Cerebellum (tissue), 4 donors: ENCODE measurements at places on chromosomes 6 and 20. TPM values are rescaled to one million over a fixed set of nuclear protein-coding genes. Genes with fewer than 3 reads are reported as not detected.

Gene CABLES2
- total RNA-seq = 5.4 TPM

Gene CPXM1
- 19.9 TPM for total RNA-seq

Gene FAM83B
- 0.64 TPM for total RNA-seq

Gene THEMIS
- 0.09 TPM for total RNA-seq

Gene EEF1A2
- 78.4 TPM for total RNA-seq

Gene RIMS4
- total RNA-seq = 25.8 TPM

Gene GGTLC1
- not detected for total RNA-seq

Gene CD83
- total RNA-seq = 19.7 TPM

Gene KIF25
- 0.64 TPM for total RNA-seq

Gene SALL4
- 2.3 TPM for total RNA-seq

Gene CST1
- not detected for total RNA-seq

Gene CRYBG1
- 0.91 TPM for total RNA-seq

Gene GJA10
- not detected for total RNA-seq

DNA sequence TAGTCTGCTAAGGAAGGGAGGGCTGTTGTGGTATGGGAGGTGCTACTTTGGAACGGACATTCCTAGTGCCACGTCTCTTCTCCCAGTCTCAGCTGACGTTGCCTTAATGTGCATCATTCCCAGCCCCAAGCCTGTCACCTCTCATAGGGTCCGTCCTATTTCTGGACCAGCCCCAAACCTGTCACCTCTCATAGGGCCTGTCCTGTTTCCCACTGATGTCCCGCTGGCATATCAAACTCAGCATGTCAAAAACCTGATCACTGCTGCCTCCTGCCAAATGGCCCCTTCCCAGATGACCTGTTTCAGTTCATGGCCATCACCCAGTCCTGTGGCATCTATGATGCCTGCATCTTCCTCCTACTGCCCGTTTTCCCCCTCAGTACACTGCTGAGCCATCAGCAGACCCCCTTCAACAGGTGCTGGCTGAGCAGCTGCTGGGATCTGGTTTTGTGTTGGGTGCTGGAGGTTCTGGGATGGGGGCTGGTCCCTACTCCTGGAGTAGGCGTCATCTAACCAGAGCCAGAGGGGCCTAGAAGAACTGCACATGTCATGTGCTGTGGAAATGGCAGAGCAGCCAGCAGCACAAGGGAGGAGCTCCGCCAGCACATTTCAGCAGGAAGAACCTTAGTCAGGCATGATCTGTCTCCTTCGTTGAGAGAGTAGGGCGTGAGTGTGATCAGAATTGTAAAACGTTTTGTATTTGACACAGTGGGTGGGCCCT lies 3.3 kb downstream of the ENTPD6 start:
- DNase-seq = no peak

DNA sequence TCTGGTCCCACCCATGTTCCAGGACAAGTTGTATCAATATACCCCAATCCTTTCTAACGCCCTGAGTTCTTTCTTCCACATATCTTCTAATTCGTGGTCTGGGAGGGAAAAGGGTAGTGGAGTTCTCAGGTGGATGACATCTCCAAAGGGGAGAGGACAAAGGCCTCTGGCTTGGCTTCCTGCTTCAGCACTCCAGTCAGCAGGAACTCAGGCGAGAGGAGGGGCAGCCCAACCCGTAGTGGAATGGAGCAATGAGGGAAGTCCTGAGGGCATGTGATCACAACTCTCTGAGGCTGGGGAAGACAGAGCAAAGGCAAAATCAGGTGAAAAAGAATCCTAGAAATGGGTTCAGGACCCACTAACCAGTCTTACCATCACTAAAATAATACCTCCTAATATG lies 9.6 kb upstream of the NRM start:
- no peak for DNase-seq

DNA sequence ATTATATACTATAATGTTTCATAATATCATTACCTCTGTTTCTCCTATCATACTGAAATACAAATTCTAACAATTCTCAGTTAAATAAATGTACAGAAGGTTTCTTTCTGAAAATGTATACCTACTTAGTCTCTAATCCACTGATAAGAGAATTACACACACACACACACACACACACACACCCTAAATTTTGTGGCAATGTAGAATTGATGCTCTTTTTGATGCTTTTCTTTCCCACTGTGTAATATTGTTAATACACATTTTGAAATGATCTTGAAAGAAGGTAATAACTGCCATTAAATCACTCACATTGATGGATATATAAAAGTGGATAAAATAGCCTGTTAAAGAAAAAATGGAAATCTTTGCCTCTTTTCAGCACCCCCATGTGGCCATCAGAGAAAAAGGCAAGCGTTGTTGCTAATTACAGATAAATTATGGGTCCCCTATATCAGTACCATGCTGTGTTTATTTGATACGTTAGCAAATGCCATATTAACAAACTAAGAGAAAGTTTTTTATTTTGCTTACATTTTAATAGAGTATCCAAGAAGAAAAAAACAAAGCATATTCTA lies 76.6 kb upstream of the VGLL2 start:
- DNase-seq = no peak

DNA sequence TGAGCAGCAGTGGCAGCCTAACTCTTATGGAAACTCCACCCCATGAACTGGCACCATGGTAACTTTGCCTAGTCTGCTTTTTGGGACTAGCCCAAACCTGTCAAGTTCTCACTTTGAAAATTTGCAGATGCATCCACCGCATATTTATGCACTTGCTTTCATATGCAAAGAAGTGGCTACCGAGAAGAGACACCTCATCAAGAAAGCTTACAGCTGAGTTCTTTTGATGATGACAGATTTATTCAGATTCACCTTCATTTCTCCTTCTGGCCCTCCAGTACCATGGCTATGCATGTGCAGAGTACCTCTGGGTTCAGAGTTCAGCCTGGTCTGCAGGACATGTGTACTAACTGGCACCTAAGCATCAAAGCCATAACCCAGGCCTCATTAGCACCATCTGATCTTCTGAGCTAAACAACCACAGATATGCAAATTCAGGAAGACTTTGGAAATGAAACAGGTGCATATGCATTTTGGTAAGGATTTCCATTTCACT lies 154.3 kb upstream of the TENT5A start:
- DNase-seq = no peak

GRCh38 chr6:46440641-46441040 lies 50.6 kb downstream of the RCAN2 start:
- no peak for DNase-seq

- DNase-seq = no peak
Measured at GRCh38 chr20:37852666-37853065, 50.3 kb upstream of the VSTM2L start.

- no peak for DNase-seq
Measured at GRCh38 chr20:20295621-20296498, 72.0 kb upstream of the INSM1 start.

DNA sequence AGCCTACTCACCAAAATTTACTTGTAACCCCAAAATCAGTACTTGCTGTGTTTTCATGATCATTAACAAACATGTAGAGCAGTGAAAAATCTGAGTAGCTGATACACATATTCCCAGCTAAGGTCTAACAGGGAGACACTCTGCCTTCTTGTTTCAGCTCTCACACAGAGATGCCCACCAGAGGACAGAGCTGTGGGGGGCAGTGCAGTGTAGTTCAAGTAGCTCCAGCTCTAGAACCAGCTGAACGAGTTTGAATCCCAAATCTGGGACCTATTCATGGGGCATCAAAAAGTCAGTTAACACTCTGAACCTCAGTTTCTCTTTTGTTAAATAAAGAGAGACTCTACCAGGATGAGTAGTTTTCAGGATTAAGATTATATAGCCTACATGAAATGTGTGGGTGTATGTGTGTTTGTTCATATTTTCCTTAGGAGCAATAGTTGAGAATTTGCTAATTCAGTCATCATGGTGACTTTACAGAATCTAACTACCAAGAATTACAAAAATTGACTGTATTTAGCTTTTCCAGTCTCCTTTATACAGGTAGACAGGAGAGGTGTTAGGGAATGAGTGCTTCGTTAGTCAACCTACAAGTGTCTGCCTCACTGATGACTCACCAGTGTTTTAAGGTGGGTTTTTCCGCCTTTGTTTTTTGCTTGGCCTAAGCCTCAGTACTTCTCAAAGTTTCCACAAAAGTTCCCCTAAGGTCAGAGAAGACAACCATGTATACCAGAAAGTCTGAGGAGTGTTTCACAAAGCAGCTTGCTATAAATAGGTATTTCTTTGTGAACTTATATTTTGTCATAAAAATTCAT lies 164.0 kb upstream of the RUNX2 start:
- DNase-seq = no peak

DNA sequence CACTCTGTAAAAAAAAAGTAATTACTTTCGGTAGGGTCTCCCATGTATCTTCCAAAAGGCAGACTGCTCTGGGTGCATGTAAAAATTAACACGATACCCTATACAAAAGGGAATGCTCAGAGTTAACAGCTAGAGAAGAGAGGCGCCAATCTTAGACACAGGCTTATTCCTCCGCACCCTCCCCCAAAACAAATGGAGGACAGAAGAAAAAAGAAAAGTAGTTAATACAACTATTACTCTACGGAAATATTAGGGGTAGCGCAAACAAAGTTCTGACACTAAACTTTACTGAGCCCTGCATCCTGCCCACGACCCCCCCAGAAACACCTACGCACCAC lies 331 bp upstream of the UFL1 start:
- no peak for DNase-seq

- DNase-seq = no peak
Measured at GRCh38 chr6:82902290-82902689, 163.4 kb downstream of the UBE3D start.

DNA sequence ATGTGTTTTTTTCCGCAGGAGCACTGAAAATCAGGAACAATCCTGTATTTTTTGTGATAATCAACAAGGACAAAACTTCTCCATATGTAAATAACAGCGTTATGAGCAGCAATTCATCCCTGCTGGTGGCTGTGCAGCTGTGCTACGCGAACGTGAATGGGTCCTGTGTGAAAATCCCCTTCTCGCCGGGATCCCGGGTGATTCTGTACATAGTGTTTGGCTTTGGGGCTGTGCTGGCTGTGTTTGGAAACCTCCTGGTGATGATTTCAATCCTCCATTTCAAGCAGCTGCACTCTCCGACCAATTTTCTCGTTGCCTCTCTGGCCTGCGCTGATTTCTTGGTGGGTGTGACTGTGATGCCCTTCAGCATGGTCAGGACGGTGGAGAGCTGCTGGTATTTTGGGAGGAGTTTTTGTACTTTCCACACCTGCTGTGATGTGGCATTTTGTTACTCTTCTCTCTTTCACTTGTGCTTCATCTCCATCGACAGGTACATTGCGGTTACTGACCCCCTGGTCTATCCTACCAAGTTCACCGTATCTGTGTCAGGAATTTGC lies at the start of gene TAAR6:
Gene TAAR6, plus strand, starts transcription at position 102 of the 557 bp plus-strand sequence. Its CDS starts 0 bp downstream, at position 102.
- DNase-seq = no peak

GRCh38 chr6:157831018-157831369 lies 7.9 kb downstream of the SNX9 start:
- DNase-seq = no peak

DNA sequence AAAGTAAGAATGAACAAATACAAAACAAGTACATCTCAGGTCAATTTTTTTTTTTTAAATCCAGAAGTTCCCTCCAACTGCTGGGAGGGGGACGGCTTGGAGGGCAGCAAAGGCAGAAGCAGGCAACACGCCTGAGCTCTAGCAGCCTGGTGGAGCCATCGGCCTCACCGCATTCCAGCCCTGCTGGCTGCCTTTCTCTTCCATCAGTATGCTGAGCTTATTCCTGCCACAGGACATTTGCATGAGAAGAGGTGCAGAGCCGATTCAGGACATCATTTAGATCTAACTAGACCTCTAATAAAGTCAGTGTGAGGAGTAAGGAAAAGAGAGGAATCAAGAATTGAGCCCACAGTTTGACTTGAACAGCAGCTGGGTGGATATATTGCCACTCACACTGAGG lies 318.8 kb downstream of the ZFAND3 start:
- DNase-seq = no peak

DNA sequence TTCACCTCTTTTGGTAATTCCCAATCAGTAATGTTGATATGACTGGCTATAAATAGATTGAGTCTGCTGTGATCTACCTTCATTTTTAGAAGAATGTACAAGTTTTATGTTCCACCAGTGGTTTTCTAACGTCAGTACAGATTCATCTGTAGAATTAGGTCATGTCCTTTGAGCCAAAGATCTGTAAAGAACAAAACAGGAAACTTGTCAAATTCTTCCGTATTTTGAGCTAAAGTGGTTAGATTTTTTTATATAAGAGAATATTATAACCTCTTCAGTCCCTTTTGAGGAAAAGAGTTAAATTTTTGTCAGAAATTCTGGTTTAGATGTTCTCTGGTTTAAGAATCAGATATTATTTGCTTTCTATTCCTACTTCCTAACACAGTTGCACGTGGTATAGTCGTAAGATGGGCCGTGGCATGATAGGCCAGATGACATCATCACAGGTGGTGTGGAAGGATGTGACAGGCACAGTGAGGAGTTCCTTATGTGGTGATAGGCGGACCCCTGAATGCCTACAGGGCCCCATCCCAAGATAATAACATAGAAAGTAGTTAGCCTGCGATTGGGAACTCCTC lies 62.3 kb downstream of the SNX9 start:
- no peak for DNase-seq

GRCh38 chr6:5752391-5752680 lies 254.4 kb downstream of the NRN1 start:
- no peak for DNase-seq

- peak; percentile 74 for DNase-seq
Measured at GRCh38 chr6:104527761-104528415, 331.8 kb downstream of the HACE1 start.

DNA sequence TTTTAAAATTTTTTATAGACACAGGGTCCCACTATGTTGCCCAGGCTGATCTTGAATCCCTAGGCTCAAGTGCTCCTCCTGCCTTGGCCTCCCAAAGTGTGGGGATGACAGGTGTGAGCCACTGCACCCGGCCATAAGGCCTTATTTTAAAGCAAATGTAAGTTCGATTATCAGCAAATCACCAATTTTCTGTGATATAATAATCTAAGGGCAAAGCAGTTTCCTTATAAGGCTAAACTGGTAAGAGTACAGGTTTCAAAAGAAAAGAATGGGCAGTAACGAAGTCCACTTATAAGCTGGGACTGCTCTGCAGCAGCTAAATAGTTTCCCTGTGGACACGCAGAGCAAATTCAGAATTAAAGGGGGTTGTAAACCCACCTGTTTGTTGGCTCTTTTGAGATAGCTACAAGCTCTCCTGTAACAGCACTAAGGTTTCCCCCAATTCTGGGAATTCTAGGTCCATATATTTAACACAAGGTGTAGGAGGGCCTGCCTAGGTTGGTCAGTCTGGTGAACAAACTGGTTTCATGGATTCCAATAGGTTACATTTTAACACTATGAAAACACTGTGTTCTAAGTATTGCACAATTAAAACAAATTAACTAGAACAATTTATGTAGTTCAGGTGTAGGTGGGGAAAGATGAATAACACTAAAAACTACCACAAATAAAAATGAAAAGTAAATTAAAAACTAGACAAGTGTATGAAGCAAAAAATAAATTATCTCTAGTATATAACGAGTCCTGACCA lies 26.3 kb downstream of the LHFPL5 start:
- DNase-seq = no peak

GRCh38 chr6:121925534-121926255 lies 473.8 kb upstream of the HSF2 start:
- no peak for DNase-seq

DNA sequence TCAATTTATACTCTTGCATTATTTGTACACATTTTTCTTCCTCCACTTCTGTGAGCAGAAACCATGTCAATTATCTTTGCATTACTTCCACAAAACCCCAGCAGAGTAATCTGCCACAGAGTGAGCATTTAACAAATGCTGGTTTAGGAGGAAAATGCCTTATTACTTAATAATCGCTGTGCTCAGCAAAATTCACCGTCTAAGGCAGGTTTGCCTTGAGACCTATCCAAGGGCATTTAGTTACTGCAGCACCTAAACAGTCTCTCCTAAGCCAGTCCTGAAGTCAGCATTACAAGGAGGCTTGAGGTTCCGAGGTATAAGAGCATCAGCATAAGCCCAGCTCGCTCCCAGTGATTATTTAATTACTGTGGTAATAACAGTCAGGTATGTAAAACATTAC lies 28.3 kb downstream of the MAP7 start:
- no peak for DNase-seq
